ENCODE measurements at places on chromosomes 11 and 22.
A peak's percentile ranks its signal among the peaks of the same experiment; 100 is the strongest.

- DNase-seq, result peak; percentile 11
Measured at GRCh38 chr22:44462246-44463010, 35.6 kb downstream of the RTL6 start.

GRCh38 chr11:773425-773824 is 3.9 kb downstream of the GATD1 start:
- DNase-seq, result no peak

GRCh38 chr11:85783758-85784157 is 27.2 kb downstream of the SYTL2 start:
- no peak for DNase-seq

GRCh38 chr11:14443638-14444037 is 56.0 kb downstream of the COPB1 start:
- DNase-seq, result peak; percentile 17

GRCh38 chr11:8598506-8598905 is 4.5 kb upstream of the STK33 start:
- DNase-seq, result no peak

DNA sequence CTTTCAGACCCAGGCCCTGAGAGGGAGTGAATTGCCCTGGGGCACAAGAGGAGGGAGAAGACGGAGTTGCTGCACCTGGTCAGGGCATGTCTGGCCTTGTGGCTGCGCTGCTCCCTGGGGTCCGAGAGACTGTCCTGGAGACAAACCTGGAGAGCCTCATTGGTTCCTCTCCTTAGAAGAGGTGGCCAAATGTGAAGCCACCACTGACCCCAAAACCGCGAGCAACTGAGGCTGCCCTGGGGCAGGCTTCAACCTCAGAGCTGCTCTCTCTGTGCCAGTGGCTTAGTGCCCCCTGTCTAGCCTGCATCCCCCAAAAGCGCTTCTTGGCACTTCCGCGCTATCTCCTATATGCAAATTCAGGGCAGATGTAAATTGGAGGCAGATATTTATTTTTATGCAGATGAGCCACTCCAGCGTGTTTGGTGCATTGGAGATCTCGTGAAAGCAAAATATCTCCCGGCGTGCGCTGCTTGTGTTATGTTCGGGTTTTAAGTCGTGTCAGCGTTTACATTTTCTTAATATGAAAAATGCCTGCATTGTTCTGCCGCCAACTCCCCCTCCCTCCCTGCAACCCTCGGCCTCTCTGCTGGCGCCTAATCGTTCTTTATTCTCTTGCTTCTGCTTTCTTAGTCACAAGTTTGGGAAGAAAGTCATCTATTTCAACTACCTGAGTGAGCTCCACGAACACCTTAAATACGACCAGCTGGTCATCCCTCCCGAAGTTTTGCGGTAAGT is 69.5 kb downstream of the ARHGAP8 start:
- no peak for DNase-seq

- DNase-seq, result peak; percentile 48
Measured at GRCh38 chr11:123562158-123562557, 92.3 kb downstream of the SCN3B start.

- no peak for DNase-seq
Measured at GRCh38 chr11:76087749-76088148, 118.6 kb downstream of the WNT11 start.
